ENCODE measurements at places on chromosomes 1 and 21. TPM values are rescaled to one million over a fixed set of nuclear protein-coding genes. Genes with fewer than 3 reads are reported as not detected.

The KRTAP22-1 gene
- total RNA-seq, result not detected

The ANGPTL1 gene
- total RNA-seq, result 2.0 TPM

The FCRL4 gene
- not detected for total RNA-seq

The TNFRSF18 gene
- total RNA-seq, result not detected

The CR1L gene
- not detected for total RNA-seq

The ACTL8 gene
- total RNA-seq, result under 0.01 TPM

The DYNLT4 gene
- not detected for total RNA-seq

The DNASE2B gene
- total RNA-seq, result not detected

The PDC gene
- not detected for total RNA-seq

The ACTN2 gene
- 33.8 TPM for total RNA-seq

Measured in frontal cortex (tissue), 4 donors.